ENCODE measurements at places on chromosomes 6 and 20.
A peak's percentile ranks its signal among the peaks of the same experiment; 100 is the strongest.

DNA sequence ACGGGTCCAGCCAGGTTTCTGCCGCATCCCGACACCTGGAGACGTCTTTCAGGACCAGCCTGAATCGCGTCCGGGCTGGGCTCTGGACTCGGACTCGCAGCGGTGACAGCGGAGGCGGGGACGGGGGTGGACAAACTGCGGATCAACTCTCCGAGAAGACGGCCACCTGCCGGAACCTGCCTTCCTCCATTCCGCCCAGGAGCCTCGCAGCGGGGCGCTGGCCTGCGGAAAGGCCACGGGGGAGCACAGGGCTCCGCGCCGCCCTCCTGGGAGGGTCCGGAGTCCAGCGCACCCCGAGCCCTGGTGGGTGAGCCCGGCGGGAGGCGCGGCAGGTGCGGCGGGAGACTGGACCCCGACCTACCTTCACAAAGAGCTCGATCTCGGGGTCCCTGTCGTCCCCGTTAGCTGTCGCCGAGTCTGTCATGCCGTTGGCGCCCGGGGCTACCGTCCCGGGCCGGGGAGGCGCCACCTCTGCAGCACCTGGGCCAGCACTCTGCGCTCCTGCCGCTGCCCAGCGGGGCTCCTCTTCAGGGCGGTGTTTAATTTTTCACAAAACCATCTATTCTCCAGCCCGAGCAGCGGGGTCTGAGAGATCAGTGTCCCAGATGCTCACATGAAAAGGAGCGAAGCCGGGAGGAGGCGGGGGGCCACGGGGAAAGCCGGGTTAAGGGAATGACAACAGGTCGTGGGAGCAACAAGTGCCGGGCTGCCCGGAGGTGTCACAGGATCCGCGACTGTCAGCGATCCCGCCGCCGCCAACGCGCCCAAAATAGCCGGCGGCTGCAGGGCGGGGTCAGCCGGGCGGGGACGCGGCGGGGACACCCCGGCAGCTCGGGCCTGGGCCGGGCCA, at the start of gene CLIC5:
TSS of gene CLIC5 (minus strand) at position 742 of the 850 bp plus-strand sequence. CDS start at position 424, 318 bp downstream.
- DNase-seq: no peak

GRCh38 chr20:47295921-47296426, 60.5 kb downstream of the ZMYND8 start:
- peak; percentile 81 for DNase-seq

GRCh38 chr20:48725555-48725991, 102.2 kb downstream of the PREX1 start:
- no peak for DNase-seq

- DNase-seq: peak; percentile 75
These were observed 75.8 kb downstream of the SYCP2L start for GRCh38 chr6:10962673-10963072.

- no peak for DNase-seq
These were observed 6.3 kb upstream of the NXT1 start for GRCh38 chr20:23344336-23344735.

GRCh38 chr6:1065986-1066385, 245.9 kb upstream of the FOXQ1 start:
- DNase-seq: no peak

DNA sequence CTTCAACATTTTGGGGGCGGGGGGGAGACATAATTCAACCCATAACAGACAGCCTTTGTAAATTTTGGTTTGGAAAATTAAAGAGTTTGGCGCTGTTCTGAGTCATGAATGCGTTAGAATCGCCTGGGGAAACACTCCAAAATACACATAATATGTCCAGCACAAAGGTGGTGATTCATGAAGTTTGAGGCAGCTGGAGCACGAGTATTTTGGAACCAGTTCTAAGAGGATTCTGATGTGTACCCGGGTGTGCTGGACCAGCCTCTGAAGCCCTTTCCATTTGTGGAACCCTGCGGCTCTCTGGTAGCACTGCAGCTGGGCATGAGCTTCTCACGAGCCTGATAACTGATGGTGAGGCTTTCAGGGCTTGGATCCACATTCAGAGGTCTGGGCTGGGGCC, 4.7 kb downstream of the GMPR start:
- peak; percentile 92 for DNase-seq

- no peak for DNase-seq
These were observed 61.0 kb downstream of the SOBP start for GRCh38 chr6:107550906-107551305.

DNA sequence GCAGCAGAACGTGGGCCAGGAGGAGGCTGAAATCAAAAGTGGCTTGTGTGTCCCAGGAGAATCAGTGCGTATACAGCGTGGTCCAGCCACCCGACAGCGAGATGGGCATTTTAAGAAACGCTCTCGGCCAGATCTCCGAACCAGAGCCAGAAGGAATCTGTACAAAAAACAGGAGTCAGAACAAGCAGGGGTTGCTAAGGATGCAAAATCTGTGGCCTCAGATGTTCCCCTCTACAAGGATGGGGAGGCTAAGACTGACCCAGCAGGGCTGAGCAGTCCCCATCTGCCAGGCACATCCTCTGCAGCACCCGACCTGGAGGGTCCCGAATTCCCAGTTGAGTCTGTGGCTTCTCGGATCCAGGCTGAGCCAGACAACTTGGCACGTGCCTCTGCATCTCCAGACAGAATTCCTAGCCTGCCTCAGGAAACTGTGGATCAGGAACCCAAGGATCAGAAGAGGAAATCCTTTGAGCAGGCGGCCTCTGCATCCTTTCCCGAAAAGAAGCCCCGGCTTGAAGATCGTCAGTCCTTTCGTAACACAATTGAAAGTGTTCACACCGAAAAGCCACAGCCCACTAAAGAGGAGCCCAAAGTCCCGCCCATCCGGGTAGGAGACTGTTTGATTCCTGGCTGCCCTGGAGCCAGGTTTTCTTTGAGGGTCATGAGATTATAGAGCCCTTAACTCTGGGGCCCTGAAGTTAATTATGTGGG, 75.3 kb downstream of the ASXL1 start:
- no peak for DNase-seq

Data from astrocyte of the spinal cord (primary cell).